Stomach (tissue), 19 donors: ENCODE measurements at places on chromosomes 6 and 20.

DNA sequence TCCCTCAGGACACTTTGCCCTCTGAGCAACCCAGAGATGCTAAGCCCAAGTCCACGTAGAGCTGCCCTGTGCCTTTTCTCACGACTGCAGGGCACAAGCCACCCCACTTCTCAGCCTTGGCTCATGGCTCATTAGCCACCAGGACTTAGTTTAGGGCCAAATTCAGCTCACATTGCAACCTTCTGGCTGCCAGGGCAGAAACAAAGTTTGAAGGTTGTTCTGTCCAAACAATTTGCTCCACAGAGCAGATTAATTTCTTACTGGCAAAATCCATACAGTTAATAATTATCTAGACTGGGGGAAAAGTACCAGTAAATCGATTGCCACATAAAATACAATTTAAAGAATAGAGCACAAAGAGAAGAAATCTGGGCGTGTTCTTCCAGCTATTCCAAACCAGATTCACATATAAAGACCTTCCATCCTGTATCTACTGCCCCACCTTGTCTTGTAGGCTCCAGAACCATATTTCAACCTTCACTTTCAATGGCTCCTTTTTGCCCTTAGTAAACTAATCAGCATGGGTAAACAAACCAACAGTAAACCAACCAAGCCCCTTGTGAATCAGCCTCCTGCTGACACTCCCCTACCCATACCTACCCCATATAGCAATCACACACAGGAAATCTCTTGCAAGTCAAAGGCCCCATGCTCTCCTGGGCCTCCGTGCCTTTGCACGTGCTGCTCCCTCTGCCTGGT is 101.9 kb downstream of the QRSL1 start:
- peak; percentile 58 for DNase-seq

GRCh38 chr6:153043719-153044118 is 41.2 kb upstream of the MTRF1L start:
- DNase-seq = no peak

- DNase-seq = no peak
Measured at GRCh38 chr6:85360794-85361642, 88.9 kb upstream of the NT5E start.

- peak; percentile 66 for DNase-seq
Measured at GRCh38 chr6:14743474-14744211, 502.2 kb upstream of the JARID2 start.

GRCh38 chr6:90219209-90219985 is 77.2 kb downstream of the BACH2 start:
- no peak for DNase-seq

DNA sequence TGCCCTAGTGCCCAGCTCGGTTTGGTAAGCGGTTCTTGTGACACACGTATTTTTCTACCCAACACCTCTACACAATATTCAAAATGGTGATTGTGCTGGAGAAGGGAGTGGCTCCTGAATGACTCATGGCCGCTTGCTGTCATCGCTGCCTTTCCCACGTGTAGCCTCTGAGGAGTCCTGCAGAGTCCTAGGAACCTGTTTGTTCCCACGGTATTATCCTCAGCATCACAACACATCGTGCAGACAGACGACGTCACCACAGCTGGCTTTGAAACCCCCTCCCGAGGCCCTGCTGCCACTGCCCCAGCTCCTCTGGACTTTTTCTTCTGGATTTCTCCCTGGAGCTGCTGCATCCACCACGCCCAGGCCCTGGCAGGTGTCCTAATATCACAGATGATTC is 353.5 kb downstream of the SMOC2 start:
- no peak for DNase-seq

- no peak for DNase-seq
Measured at GRCh38 chr6:15260099-15260821, 14.4 kb downstream of the JARID2 start.

- peak; percentile 51 for DNase-seq
Measured at GRCh38 chr6:30727920-30728553, 7.9 kb downstream of the TUBB start.

GRCh38 chr6:54248319-54248718 is 59.9 kb upstream of the TINAG start:
- DNase-seq = no peak
